Globus pallidus (tissue), 1 donor: ENCODE measurements at places on chromosomes 12 and 14.

DNA sequence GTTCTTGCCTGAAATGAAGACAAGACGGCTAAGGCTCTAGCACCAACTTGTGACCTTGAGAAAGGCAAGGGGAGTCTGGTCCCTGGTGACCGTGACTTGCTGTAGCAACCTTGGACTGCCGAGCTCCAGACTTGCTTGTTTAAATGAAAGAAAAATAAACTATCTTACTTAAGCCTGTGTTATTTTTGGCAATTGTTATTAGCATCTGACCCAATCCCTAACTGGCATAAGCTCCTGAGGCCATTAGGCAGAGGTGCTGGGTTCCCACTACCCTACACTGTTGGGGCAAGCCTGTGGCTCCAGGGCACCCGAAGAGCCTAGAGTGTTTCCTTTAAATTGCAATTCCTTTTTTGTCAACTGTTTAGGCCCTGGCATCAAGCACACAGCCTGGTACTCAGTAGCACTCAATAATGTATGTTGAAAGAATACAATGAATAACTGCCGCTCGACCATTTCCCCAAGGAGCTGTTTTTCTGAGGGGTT, 106.9 kb upstream of the HIF1A start:
- no peak for DNase-seq

DNA sequence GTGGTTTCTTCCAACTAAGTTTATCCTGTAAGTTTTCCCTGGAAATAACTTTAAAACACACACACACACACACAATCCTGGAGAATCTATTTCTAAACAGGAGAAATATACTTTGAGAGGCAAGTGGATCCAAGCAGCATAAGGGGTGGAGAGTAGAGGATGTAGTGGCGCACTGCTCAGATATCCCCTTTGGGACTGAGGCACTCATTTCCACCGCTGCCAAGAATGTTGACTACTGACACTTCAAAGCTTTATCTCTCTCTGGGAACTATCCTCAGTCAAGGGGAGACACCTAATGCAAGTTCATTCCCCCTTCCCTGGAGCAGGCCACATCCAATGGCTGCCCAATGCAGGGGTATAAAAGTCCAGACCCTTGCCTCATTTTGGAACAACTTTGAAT, 75.8 kb downstream of the CAPZA3 start:
- no peak for DNase-seq

DNA sequence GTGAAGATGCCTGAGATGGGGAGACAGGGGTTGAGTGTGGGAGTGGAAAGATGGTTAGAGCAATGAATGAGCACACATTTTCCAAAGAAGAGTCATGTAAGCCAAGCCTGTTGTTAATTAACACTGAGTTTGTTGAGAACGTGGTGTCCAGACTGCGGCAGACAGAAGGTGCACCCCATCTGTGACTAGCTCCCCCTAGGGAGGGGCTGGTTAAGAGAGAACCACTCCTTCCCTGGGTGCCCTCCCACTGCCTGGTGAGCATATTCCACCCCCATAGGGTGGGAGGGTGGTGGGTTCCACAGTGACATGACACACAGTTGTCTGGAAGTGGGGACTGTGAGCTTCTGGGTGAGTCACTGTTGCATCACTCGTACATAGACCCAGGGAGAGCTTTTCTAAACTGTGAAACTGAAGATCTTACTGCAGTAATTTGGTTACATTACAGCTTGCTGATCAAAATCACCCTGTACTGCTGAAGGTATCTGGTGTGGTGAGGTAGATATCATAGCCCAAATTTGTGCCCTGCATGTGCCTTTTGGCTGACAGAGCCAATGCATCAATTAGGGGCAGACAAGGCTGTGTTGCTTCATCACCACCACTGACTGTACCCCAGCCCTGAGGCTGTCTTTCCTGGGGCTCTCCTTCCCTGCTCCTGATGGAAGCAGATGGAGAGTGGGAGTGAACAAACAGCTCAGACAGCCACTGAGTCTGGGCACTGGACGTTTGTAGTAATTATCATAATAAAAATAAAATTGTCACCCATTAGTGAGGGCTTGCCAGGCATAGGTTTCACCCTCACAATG, 150.9 kb downstream of the EMP1 start:
- no peak for DNase-seq

DNA sequence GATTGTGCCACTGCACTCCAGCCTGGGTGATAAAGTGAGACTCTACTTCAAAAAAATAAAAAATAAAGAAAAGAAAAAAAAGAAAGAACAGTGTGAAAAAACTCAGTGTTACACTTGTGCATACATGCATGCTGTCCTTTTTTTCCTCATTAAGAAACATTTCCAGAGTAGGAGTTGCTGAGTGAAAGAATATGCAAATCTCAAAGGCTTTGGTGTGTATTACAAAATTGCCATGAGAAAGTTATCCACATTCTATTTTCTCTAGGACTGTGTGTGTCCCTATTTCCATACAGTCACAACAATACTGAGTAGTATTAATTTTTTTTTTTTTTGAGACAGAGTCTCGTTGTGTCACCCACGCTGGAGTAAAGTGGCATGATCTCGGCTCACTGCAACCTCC, 830 bp upstream of the A2ML1 start:
- no peak for DNase-seq

- DNase-seq = no peak
Observed at GRCh38 chr12:102439426-102440405, 40.6 kb downstream of the IGF1 start.

DNA sequence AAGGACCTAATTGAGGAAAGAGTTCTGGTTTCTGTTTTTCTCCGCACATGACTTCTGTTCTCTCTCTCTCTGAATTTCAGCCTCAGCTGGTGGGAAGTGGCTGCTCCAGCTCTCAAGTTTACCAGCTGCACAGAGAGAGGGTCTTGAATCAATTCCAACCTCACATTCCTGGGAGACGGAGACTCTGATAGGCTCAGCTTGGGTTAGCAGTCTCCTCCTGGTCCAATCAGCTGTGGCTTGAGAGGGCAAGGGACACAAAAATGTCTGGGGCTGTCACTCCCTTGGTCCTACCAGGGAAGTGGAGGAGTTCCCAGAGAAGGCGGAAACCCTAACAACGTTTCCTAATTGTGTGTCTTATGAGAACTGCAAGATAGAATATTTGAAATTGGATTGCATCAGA, 7.0 kb downstream of the CCDC63 start:
- DNase-seq = no peak

DNA sequence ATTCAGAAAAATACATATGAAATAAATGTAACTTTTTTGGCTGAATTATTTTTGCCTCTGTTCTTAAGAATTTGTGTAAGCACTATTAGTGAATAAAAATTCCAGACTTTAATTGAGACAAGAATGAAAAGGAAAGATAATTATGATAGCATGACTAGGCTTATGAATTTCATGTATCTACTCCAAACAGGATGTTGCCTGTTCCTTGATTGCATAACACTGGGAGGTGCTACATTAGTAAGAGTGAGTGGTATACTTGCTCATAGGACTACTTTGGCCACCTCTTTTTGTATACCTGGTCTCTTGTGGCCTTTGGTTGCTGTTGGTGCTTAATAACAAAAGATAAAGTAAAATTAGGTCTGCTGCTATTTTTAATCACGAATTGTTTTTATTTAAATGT, 112.8 kb downstream of the NAV3 start:
- DNase-seq = no peak

- no peak for DNase-seq
Observed at GRCh38 chr12:50927356-50927755, 25.0 kb upstream of the HIGD1C start.
